ENCODE measurements at places on chromosomes 2 and 18. TPM values are rescaled to one million over a fixed set of nuclear protein-coding genes. Genes with fewer than 3 reads are reported as not detected.

The CNGA3 gene
- total RNA-seq, result not detected

The DQX1 gene
- total RNA-seq, result 8.0 TPM

The GNAL gene
- 15.9 TPM for total RNA-seq

The PCARE gene
- not detected for total RNA-seq

The DYNAP gene
- total RNA-seq, result not detected

The CPS1 gene
- 5.5 TPM for total RNA-seq

The RFTN2 gene
- total RNA-seq, result 3.5 TPM

The C2orf80 gene
- not detected for total RNA-seq

The CIB4 gene
- not detected for total RNA-seq

The RASGRP3 gene
- total RNA-seq, result 2.4 TPM
